ENCODE measurements at places on chromosomes 16 and 17. TPM values are rescaled to one million over a fixed set of nuclear protein-coding genes. Genes with fewer than 3 reads are reported as not detected.

The DNAI2 gene
- 1.6 TPM for total RNA-seq

The CCL14 gene
- not detected for total RNA-seq

The CD7 gene
- 320 TPM for total RNA-seq

The PPP1R27 gene
- total RNA-seq = not detected

The SLC16A11 gene
- 1.7 TPM for total RNA-seq

The NAGS gene
- total RNA-seq = 1.4 TPM

The CNTNAP4 gene
- total RNA-seq = not detected

The CDK5R1 gene
- 8.1 TPM for total RNA-seq

The ACSM3 gene
- total RNA-seq = 9.0 TPM

The NQO1 gene
- 14.5 TPM for total RNA-seq

The PIPOX gene
- 3.0 TPM for total RNA-seq

The PDILT gene
- total RNA-seq = not detected

The KRT33A gene
- total RNA-seq = not detected

Data from activated naive CD8-positive, alpha-beta T cell treated with anti-CD3 and anti-CD28 coated beads, Interleukin-2, amount 10 ng/mL, durations not matched to agents 7 days and 5 days (primary cell).